ENCODE measurements at places on chromosomes 11 and 22. TPM values are rescaled to one million over a fixed set of nuclear protein-coding genes. Genes with fewer than 3 reads are reported as not detected.

ART1 gene
- total RNA-seq, result not detected

VSIG10L2 gene
- not detected for total RNA-seq

MMP13 gene
- total RNA-seq, result not detected

NEFH gene
- not detected for total RNA-seq

LARGE1 gene
- total RNA-seq, result 5.8 TPM

ANO3 gene
- not detected for total RNA-seq

MMP1 gene
- 15.7 TPM for total RNA-seq

OR51B6 gene
- not detected for total RNA-seq

ARHGEF12 gene
- total RNA-seq, result 89.2 TPM

DCHS1 gene
- 2.0 TPM for total RNA-seq

SNX32 gene
- total RNA-seq, result not detected

NCAM1 gene
- 1.1 TPM for total RNA-seq

KCNQ1 gene
- 1.0 TPM for total RNA-seq

CREB3L1 gene
- 24.9 TPM for total RNA-seq

KRTAP5-7 gene
- total RNA-seq, result not detected

SULT4A1 gene
- total RNA-seq, result not detected

SAA4 gene
- not detected for total RNA-seq

EIF3D gene
- total RNA-seq, result 250 TPM

LYVE1 gene
- total RNA-seq, result not detected

OR5P2 gene
- not detected for total RNA-seq

MMP8 gene
- not detected for total RNA-seq

UPK3A gene
- 2.0 TPM for total RNA-seq

OR4A16 gene
- not detected for total RNA-seq

KIF18A gene
- total RNA-seq, result 22.5 TPM

LRRC74B gene
- total RNA-seq, result not detected

SCGB1C1 gene
- not detected for total RNA-seq

DEFB131B gene
- not detected for total RNA-seq

C1QTNF4 gene
- total RNA-seq, result 0.75 TPM

CRYBB2 gene
- not detected for total RNA-seq

GRM5 gene
- total RNA-seq, result not detected

C11orf97 gene
- total RNA-seq, result not detected

UPB1 gene
- 6.7 TPM for total RNA-seq

CATSPER1 gene
- not detected for total RNA-seq

NLRP14 gene
- total RNA-seq, result not detected

CHST1 gene
- total RNA-seq, result not detected

CDKN1C gene
- total RNA-seq, result 15.0 TPM

NELL1 gene
- not detected for total RNA-seq

CD248 gene
- total RNA-seq, result 0.27 TPM

OR51E2 gene
- not detected for total RNA-seq

LMO1 gene
- not detected for total RNA-seq

GGTLC3 gene
- not detected for total RNA-seq

OR10V1 gene
- not detected for total RNA-seq

NPTXR gene
- 12.8 TPM for total RNA-seq

PRR33 gene
- total RNA-seq, result not detected

RASSF10 gene
- total RNA-seq, result 0.91 TPM

RAB39A gene
- not detected for total RNA-seq

OR5B21 gene
- total RNA-seq, result not detected

GNAZ gene
- 0.48 TPM for total RNA-seq

CCDC15 gene
- total RNA-seq, result 4.0 TPM

PHF21B gene
- total RNA-seq, result 0.98 TPM

OR51B5 gene
- not detected for total RNA-seq

OVCH2 gene
- total RNA-seq, result 0.34 TPM

SCT gene
- not detected for total RNA-seq

CXCR5 gene
- not detected for total RNA-seq

UCP3 gene
- total RNA-seq, result 1.2 TPM

SYNGR1 gene
- 21.9 TPM for total RNA-seq

PHETA2 gene
- 19.7 TPM for total RNA-seq

PRODH gene
- 39.0 TPM for total RNA-seq

OR8K3 gene
- not detected for total RNA-seq

FAM76B gene
- total RNA-seq, result 64.3 TPM
